NCI-H1436 treated with DMSO at 0.1 percent for 48 hours (cell line): ENCODE measurements at places on chromosomes 3 and 15.

GRCh38 chr3:50388016-50388719 lies 28.8 kb upstream of the TMEM115 start:
- no peak for DNase-seq

- DNase-seq: no peak
These were observed 36.3 kb downstream of the NGRN start for GRCh38 chr15:90301707-90302300.

GRCh38 chr15:52018244-52018643 lies 775 bp upstream of the MAPK6 start:
- no peak for DNase-seq

DNA sequence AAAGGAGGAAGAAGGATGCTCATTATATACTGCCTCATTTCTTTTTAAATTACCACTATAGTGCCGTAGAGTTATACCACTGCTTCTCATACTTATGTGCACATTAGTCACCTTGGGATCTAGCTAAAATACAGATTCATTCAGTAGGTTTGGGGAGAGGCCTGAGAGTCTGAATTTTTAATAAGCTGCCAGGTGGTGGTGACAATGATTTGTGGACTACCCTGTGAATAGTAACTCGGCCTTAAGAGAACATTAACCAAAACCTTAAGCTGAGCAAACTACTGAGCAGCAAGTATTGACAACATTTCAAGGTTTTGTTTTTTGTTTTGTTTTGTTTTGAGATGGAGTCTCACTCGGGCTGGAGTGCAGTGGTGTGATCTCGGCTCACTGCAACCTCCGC lies 19.8 kb downstream of the UBA5 start:
- no peak for DNase-seq

GRCh38 chr15:47844437-47844836 lies 127.1 kb downstream of the SEMA6D start:
- DNase-seq: no peak

DNA sequence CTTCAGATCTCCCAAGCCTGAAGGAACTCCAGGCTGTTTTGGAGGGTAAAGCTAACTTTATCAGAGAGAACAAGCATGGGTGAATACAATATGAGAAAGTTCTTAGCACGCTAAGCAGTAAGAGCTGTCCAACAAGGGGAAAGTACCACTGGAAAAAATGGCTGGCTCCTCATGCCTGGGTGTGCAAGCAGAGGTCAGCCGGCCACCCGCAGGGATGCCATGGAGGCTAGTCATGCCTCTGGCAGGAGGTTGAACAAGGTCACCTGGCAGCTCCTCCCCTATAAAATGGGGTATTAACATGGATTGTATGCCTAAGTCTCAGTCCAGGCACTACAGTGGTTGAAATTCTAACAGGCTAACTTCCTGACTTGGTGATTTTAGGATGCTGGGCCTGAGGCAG lies 75.4 kb upstream of the SLC6A1 start:
- no peak for DNase-seq

- no peak for DNase-seq
These were observed 23.7 kb upstream of the FURIN start for GRCh38 chr15:90844696-90845095.

DNA sequence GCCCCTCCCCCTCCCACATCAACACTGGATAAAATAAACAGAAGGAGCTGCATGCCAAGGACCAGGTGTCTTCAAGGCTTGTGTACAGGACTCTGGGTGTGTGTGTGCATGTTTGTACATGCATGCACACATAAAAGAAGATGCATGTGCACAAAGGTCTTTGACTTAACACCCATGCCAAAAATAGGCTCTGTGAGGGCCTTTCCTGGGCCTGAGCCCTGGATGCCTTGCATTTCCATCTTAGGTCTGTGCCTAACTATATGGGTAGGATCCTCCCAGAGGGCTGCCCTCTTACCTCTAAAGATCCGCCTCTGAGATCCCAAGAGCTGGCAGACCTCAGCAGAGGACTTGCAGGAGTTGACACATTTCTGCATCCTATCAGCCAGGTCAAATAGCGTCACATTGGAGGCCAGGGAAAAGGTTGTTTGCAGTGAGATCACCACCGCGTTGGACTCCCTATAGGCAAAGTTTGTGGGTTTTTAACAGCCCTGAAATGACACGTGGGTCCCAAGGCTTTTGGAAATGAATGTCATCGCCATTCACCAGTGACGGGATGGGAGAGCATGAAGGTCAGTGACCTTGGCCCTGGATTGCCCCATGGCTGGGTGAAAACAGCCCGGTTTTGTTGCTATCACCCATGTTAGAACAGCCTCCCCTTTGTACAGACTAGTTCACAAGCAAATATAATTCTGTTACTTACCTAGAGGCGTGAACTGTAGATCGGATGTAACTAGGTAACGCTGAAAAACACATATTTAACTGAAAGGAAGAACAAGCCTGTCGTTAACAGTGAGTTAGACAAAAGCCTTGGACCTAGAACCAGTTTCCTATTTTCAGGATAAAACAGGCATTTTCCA lies 54.0 kb downstream of the HEG1 start:
- no peak for DNase-seq

- DNase-seq: no peak
These were observed 100.0 kb upstream of the C3orf80 start for GRCh38 chr3:160125258-160125657.
